Sciatic nerve (tissue), 2 donors: ENCODE measurements at places on chromosomes 1 and 21. TPM values are rescaled to one million over a fixed set of nuclear protein-coding genes. Genes with fewer than 3 reads are reported as not detected.

- no peak for DNase-seq
These were observed 13.9 kb downstream of the ARHGEF19 start for GRCh38 chr1:16198444-16199156.

DNA sequence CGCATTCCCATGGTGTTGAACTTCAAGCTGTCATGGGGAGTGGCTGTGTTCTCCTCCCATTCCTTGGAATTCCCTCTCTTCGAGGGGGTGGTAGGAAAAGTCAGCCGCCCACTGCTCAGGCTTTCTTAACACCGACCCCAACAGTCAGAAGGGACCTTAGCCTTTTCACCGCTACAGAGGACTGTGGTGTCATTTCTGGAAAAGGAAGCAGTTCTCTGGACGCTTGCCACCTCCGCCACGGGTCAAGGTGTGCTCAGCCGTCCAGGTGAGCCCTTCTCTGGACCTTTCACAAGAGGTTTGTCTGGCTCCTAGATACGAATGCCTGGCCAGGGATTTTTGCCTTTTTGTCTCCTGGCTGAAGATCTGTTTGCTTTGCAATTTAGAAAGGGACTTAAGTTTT is 31.8 kb downstream of the CLIC6 start:
- DNase-seq: no peak

DNA sequence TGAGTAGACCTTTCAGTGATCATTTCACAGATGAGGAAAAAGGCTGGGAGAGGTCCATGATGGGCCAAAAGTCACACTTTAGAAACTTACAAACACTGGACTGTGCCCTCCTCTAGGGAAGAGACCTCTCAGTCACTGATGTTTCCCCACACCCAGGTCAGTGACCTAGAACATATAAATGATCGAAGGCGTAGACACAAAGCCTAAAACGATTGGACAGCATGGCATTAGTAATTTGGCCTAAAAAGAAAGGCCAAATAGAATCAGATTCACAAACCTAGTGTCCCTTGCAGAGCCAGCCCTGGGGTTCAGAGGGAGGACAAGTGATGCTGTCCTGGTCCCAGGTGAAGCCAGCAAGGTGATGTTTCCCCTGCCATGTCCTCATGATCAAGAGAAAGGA is 27.7 kb downstream of the TRABD2B start:
- DNase-seq: no peak

GRCh38 chr1:180916012-180916770 is 3.5 kb downstream of the KIAA1614 start:
- no peak for DNase-seq

DNA sequence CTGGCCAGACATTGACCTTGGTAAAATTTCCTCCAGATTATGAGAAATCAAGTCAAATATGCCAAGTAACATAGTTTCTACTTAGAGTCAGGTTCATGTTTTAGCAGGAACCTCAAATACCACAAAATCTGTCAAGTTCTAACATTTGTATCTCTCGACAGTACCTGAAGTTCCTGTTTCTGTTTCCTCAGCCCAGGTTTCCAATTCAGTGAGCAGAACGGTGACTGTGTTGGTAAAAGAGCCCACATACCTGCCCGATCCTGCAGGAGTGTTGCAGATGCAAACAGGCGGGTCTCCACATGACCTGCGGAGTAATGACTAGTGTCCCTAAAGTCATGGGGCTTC is 57.9 kb upstream of the LGALS8 start:
- DNase-seq: no peak

- DNase-seq: no peak
These were observed 122.2 kb upstream of the HOOK1 start for GRCh38 chr1:59692591-59692990.

- no peak for DNase-seq
These were observed 24.0 kb downstream of the DDR2 start for GRCh38 chr1:162656266-162656665.

- no peak for DNase-seq
These were observed 52.3 kb downstream of the GRIK1 start for GRCh38 chr21:29887313-29888009.

DNA sequence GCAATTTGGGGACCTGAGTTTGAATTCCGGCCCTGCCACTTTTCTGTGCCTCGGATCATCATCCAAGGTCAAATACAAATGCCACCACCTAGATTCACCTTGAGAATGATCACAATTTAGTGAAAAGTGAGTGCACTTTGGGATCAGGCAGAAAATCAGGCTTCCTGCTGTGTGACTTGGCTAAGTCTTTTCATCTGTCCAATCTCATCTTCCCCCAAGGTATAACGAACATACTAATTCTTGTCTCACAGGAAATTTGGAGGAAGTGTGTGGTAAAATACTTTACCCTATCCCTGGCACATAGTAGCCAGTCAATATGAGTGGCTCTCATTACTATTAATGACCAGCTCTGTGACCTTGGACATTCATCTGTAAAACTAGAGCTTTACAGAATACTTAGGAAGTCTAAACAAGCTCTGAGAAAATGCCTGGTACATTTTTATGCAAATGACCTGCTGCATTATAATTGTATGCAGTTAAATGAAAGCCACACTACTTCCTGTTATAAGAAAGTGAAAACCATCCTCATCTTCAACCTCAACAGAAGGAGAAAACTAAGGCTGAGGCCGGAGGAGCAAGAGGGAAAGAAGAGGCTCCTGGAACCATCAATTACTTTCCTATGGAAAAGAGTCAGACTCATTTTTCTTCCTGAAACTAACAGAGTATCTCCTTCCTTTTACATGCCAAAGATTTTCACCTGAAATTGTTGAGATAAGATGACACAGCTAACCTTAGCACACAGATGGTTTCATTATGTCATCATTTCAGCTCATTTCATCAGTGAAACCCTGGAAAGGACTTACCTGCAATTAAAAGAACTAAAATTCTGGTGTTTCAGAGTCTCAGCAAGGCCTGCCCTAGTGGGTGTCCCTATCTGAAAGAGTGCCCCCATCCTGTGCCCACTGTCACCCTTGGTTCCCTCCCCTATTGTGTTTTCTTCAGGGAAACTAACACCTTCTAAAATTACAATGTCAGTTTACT is 32.6 kb upstream of the RGS8 start:
- DNase-seq: no peak

GRCh38 chr1:2411801-2412394 is 466 bp downstream of the PEX10 start:
- no peak for DNase-seq

Gene ERG
- 41.6 TPM for total RNA-seq

Gene HNRNPU
- 318 TPM for total RNA-seq

Gene SYT14
- 3.8 TPM for total RNA-seq

Gene LRRC71
- 2.5 TPM for total RNA-seq

Gene TRIM67
- 0.04 TPM for total RNA-seq
